Right ventricle myocardium inferior (tissue), 1 donor: ENCODE measurements at places on chromosomes 7 and 10. TPM values are rescaled to one million over a fixed set of nuclear protein-coding genes. Genes with fewer than 3 reads are reported as not detected.

GRCh38 chr10:102769375-102770107 lies 25.8 kb downstream of the WBP1L start:
- no peak for DNase-seq

GRCh38 chr7:112581529-112581928 lies 100.7 kb downstream of the LSMEM1 start:
- DNase-seq: no peak

DNA sequence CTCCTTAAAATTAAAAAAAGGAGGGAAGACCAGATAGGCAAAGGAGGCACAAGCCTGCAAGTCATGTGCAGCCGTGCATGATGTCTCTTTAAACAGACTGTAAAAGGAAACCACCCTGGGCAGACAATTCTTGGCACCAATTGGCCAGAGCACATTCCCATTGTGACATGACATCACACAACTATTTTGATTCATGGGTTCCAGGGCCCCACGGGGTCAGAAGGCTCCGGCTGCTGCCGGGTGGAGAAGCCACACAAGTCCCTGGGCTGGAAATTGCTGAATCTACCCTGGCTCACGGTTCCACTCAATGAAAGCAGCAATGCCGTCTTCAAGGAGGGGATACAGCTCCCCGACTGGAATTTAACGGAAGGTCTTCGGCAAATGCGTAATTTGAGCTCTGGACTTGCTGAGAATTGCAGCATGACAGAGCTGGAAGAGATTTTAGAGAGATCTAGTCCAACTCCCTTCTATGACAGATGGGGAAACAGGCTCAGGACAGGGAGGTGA lies 140.5 kb downstream of the PRKAG2 start:
- DNase-seq: no peak

DNA sequence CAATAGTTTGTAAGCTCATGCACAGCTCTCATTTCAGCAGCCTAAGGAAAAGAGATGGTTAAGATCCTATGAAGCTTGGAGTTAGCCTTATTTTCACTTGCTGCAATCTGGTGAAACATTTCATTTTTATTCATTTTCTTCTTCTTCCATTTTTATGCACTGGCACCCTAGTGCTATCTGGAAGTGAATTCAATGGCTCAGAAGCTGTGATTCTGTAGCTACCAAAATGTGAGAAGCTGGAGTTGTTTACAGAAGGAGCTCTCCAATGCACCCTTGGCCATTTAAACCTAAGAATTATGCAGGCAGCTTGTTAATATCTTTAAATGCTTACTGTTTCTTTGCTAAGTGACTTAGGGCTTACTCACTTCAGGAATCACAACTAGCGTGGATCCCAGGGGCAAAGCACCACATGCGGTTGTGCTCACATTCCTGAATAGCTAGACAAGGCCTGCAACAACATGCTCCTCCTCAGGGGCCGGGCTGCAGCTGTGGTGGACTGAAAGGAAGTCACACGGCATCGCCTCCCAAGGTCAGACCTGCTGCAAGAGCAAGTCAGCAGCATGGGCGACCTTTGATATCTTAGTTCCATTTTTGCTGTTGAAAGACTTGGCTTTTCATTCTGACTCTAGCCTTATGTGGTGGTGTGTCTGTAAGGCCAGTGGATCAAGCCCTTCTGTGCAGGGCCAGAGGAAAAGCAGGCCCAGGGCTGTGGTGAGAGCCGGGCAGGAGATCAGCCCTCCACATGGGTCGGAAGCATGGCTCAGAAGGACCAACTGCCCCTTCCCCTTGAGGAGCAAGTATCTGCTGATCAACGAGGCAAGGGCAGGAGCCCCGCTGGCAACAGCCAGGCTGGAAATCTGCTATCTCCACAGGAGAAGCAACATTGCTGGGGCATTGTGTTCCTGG lies 91.9 kb upstream of the MBL2 start:
- DNase-seq: peak; percentile 63

DNA sequence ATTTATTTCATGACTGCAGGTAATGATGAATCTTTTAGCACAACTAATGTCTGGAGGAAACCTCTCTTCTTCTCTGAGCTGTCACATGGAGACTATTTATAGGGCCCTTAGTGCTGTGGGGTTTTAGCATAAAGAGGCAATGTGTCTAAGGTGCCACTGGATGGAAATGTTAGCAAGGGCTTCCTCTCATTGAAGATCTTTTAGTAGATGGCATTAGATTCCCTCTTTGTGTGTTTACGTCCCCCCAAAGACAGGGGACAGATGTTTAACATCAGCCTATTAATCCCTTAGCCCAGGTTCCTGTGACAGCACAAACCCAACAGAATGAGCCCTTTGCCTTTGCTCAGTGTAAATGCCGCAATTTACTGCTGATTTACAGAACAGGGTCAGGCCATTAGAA lies 208.6 kb downstream of the SKAP2 start:
- DNase-seq: no peak

GRCh38 chr7:146115548-146115850 lies 1.1 kb upstream of the CNTNAP2 start:
- DNase-seq: no peak

GRCh38 chr10:98420786-98421185 lies 5.8 kb upstream of the PYROXD2 start:
- no peak for DNase-seq

DNA sequence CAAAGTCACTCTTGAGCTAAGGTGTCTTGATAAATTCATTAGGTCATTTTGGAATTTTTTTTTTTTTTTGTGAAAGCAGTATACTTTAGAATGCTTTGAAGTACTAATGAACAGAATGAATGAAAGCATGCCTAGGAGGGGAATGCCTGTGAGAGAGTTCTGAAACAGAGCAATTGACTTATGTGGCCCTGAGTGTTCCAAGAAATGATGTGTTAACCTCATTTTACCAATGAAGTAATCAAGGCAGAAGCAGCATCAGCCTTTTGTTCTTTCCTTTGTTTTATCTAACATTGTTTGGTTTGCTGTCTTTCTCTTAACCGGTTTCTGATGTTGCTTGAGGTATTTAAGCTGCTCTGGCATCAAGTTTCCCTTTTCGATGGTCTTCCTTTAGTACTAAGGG lies 154.6 kb upstream of the HGF start:
- DNase-seq: no peak

- no peak for DNase-seq
Measured at GRCh38 chr10:27779462-27780015, 33.9 kb upstream of the MKX start.

ADRA2A gene
- 1.0 TPM for total RNA-seq

CPEB3 gene
- 14.1 TPM for total RNA-seq

HSPA14 gene
- total RNA-seq: 7.6 TPM

ADAM12 gene
- total RNA-seq: 0.35 TPM

EBLN1 gene
- not detected for total RNA-seq
